Cerebellum (tissue), 4 donors: ENCODE measurements at places on chromosomes 6 and 20. TPM values are rescaled to one million over a fixed set of nuclear protein-coding genes. Genes with fewer than 3 reads are reported as not detected.

- no peak for DNase-seq
These were observed 158.8 kb downstream of the DTNBP1 start for GRCh38 chr6:15504040-15504495.

- DNase-seq = no peak
These were observed 5.3 kb downstream of the SS18L1 start for GRCh38 chr20:62148908-62149314.

DNA sequence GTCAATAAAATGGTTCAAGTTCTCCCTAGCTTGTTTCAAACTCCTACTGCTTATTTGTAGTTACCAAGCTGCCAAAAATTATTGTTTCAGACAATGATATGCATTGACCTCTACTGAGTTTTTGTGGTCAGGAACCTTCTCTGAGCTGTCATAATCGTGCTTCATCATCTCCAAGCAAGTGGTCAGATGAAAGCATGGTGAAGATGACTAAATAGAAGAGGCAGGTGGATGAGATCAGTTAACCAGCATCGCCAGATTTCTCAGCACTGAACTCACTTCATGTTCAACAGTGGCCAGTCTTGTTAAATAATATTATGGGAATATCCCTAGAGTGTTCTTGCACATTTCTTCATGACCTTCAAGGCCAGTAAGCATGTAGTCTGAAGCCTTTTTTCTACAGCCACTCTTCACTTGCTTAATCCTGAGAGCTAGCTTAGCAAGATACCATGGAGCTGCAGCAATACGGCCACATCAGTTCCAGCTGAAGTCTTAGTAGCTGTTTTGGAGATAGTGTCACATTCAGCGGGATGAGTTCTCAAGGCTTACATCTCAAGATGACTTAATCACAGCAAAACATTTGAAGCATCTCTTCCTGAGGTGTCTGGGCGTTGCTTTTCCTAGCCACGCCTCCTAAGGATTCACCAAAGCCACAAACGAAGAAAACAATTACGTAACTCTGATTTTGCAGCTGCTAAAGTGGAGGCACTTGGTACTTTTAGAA, 101.6 kb upstream of the TMEM30A start:
- DNase-seq = no peak

GRCh38 chr6:139967497-139967896, 593.0 kb upstream of the CITED2 start:
- DNase-seq = no peak

DNA sequence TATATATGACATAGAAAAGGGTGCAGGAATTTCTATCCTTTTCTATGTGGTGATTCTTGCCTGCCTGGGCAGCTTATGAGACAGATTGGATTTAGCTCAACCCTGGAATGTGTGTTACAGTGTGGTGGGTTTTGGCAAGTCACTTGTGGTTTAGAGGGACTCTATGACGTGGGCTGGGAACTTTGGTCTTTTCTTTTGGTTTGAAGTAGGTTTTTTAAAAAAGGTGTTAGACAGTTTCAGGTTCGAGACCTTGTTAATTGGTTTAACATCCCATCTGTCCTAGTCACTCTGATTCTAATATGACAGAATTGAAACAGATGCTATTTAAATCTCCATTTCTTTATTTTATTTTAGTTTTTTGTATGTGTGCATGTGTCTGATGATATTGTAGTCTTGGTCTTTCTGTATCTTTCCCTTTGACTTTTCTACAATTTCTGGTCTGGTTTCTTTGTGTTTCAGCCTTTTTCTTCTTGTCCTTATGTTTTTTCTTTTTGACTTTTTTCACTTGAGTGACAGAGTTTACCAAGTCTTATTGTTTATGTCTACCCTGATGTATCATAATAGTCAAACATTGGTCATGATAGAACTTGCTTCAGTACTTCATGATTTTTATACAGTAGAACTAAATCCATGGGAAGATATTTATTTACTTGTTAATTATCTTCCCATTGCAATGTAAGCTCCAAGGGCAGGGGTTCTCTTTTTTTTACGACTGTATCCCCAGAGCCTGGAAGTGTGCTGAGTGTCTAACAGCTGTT, 174.3 kb downstream of the CDKAL1 start:
- no peak for DNase-seq

DNA sequence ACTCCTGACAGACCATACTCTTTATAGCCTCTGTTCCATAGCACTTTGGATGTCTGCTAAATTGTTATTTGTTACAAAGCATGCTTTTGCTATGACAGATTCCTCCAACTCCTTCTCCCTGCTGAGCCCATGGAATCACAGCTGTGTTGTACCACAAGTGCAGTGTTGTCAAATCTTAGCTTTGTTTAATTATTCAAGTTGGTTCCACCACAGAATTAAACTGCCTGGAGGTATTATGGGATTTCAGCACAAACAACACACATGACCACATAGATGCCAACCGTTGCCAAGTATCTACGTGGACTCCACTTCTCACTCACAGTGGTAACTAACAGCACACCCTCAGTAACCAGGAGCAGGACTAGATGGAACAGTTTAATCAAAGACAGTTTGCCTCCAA, 32.7 kb upstream of the MARCKS start:
- DNase-seq = no peak

GRCh38 chr6:14476793-14477531, 359.4 kb downstream of the CD83 start:
- peak; percentile 75 for DNase-seq

GRCh38 chr20:1144401-1145172, 26.2 kb downstream of the PSMF1 start:
- no peak for DNase-seq

- DNase-seq = peak; percentile 6
These were observed 75.7 kb downstream of the METTL24 start for GRCh38 chr6:110282412-110282811.

GRCh38 chr6:117548797-117549301, 53.5 kb downstream of the GOPC start:
- no peak for DNase-seq

GRCh38 chr20:8652396-8652795, 416.5 kb upstream of the PLCB4 start:
- DNase-seq = no peak

- DNase-seq = no peak
These were observed 9.7 kb upstream of the TNFRSF6B start for GRCh38 chr20:63686492-63687321.

GRCh38 chr6:170166511-170167122, 124.3 kb downstream of the DLL1 start:
- DNase-seq = peak; percentile 42

The THBD gene
- total RNA-seq = 2.7 TPM

The C20orf141 gene
- total RNA-seq = not detected

The ADGRF5 gene
- 8.0 TPM for total RNA-seq

The POM121L2 gene
- not detected for total RNA-seq

The BCAS4 gene
- total RNA-seq = 3.4 TPM

The CALHM4 gene
- total RNA-seq = not detected

The DEFB126 gene
- not detected for total RNA-seq
